Central memory CD8-positive, alpha-beta T cell (primary cell): ENCODE measurements at places on chromosomes 3 and 15.

DNA sequence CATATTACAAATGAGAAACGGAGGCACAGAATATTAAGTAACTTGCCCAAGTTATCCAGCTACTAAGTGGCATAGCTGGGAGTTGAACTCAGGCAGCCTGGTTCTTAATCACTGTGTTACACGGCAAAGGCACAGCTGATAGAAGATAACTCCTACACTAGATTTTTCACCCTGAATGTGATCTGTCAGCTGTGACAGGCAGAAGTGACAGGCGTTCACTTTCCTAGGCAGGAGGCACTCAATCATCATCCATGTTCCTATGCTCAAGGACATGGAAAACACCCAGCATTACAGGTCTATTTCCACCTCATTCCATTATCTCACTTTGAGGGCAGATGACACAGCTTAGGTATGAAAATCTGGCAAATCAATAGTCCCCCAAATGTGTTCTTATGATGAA lies 35.6 kb downstream of the TBC1D2B start:
- DNase-seq: no peak

- DNase-seq: no peak
Measured at GRCh38 chr3:167740961-167741587, 5.6 kb downstream of the SERPINI1 start.

DNA sequence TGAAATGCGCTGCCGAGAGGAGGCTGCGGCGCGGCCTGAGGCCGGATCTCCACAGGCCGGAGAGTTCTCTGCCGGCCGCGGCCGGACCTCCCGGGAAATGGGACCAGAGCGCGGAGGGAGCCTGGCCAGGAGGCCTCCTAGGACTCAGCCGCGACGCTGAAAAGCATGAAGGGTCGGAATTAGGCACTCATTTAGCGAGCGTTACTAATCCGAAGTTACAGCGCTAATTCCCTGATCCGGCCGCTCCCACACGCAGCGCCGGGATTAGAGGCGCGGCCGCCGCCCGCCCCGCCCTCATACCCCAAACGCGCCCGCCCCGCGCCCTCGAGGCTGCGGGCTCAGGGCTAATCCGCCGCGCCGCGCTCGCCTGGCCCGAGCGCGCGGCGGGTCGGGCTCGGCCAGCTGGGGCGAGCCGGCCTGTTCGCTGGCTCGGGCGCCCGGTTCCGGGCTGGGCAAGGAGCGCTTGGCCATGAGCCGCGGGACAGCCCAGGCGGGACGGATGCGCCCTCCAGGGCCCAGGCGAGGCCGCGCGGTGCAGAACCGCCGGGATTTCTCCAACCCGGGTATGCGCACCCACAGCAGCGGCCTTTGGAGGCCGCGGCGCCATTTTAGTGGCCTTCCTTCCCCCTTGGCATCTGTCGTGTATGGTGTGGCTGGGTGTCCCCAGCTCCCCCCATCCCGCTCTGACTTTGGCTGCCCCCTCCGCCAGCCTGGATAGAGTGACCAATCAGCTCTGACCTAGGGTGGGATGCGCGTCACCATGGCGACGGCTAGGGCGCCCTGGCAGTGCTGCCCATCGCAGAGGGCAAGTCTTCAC lies 36.8 kb upstream of the POLG start:
- no peak for DNase-seq

DNA sequence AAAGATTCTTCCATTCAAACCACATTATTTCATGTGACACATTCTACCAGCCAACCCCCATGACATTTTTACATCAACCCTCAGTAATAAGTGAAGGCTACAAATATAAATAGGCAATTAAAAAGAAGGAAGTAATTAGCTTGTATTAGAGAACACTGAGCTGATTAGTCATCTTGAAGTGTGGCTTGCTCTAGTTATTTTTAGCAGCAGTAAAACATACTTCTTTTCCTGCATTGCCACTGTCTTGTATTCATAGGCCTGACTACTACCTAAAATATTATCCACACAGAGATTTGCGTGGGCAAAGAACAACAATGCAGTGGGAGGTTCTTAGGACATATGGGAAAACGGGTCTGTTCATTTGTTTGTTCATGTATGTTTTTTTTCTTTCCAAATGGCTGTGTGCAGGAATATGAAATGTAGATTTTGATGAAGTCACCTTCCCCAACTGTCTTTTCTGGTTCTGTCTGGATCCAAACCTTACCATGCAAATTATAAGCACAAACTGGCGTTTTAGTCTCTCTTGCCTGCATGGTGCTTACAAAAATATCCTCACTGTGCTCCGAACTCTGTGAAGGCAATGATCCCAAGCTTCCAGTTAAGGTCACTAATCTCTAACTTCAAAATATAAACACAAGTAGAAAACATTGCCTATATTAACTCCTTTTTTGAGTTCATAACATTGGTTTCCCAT lies 31.5 kb upstream of the TM4SF4 start:
- DNase-seq: no peak

GRCh38 chr3:191397771-191398170 lies 63.2 kb upstream of the PYDC2 start:
- no peak for DNase-seq

- DNase-seq: no peak
Measured at GRCh38 chr15:66563126-66563525, 2.7 kb downstream of the LCTL start.

GRCh38 chr15:29070471-29071231 lies 184.9 kb downstream of the APBA2 start:
- DNase-seq: no peak

- no peak for DNase-seq
Measured at GRCh38 chr3:50370594-50370993, 11.3 kb upstream of the TMEM115 start.

- no peak for DNase-seq
Measured at GRCh38 chr3:194571491-194572142, 61.6 kb downstream of the TMEM44 start.

- DNase-seq: no peak
Measured at GRCh38 chr3:145704020-145704419, 457.0 kb downstream of the PLOD2 start.
